CD14-positive monocyte (primary cell): ENCODE measurements at places on chromosomes 4 and X.
A peak's percentile ranks its signal among the peaks of the same experiment; 100 is the strongest.

- no peak for DNase-seq
Observed at GRCh38 chr4:165768281-165768680, 104.8 kb upstream of the TLL1 start.

GRCh38 chrX:154738011-154738738, 12.7 kb downstream of the GAB3 start:
- DNase-seq = peak; percentile 58

- no peak for DNase-seq
Observed at GRCh38 chrX:98548519-98548918, 1664.8 kb downstream of the RPA4 start.

DNA sequence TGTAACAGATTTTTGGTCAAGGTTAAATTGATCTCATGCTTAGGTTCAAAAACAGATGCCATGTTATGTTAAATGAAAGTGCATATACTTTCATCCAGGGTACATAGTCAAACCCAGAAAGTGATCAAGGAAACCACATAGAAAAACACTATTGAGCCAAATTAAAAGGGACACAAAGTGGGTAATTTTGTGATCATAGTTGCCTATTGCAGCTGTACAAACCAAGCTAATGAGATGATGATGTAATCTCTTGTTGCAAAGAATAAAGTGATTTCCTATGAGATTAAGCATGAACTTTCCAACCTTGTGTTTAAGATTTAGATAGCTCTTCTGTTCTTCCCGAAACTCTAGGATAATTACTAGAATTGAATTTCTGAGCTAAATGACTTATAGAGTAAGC, 20.2 kb upstream of the LIMCH1 start:
- DNase-seq = no peak

GRCh38 chr4:59655996-59656395, 1544.1 kb upstream of the ADGRL3 start:
- DNase-seq = no peak

GRCh38 chrX:67723580-67724351, 179.9 kb downstream of the AR start:
- no peak for DNase-seq

DNA sequence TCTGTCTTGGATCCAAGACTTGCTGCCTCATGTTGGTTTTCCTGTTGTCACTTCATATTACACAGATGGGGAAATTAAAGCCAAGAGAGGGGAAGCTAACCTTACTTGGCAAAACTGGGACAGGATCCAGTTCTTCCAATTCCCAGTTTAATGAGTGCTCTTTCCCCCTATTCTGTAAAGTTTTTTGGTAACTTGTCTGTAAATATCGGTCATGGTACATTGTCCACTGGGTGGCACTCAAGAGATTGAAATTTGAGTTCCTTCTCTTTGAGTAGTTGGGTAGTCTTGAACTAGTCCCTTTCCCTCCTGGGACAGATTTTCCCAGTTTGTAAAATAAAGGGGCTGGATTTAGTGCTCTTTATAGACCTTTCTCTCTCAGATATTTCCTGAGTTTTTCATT, 12.4 kb upstream of the EOLA2 start:
- DNase-seq = no peak

DNA sequence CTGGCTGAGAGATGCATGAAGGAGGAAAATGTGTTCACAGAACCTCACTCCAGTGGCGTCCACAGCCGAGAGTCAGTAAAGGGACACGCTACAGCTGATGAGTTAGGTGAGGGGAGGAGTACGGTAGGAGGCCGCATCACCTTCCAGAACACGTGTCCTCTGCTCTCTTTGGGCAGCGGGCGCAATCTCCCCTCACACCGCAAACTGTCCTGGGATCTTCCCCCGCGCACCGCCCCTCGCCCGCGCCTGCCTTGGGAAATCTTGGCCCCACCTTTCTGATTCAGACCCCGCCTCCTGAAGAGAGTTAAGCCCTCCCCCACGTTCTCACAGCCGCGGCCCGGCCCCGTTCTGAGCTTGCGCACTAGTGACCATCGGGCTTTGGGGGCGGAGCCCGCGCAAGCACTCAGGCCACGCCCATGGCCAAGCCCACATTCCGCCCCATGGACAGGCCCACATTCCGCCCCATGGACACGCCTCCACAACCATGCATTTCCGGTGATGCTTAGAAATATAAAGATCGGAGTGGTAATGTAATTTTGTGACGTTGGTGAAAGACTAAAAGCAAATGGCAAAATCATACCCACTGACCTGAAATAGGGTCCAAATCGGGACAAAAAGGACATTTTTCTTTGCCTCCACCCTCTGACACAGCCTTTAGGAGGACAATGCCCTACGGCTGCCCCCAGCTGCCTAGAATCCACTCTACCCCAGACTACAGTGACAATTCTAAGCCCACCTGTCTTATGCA, 13.3 kb downstream of the SMIM10 start:
- peak; percentile 83 for DNase-seq

- DNase-seq = no peak
Observed at GRCh38 chr4:112451104-112451503, 64.9 kb downstream of the NEUROG2 start.

DNA sequence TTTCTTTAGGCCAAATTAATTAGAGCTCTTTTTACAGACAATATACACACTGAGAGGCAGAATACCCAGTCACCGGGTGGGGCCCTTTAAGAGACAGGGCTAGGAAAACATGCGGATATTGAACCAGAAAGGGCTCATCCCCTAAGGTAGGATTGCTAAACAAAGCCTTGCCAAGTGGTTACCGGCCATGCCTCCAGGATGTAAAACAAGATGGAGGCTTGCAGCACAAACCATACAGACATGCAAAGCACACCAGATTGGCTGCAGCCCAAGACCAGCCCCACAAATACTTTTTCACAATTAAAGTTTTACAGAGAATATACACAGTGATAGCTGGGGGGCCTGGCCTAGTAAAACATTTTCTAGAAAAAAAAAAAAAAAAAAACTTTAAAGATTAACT, 210.0 kb downstream of the KLHL4 start:
- DNase-seq = no peak

DNA sequence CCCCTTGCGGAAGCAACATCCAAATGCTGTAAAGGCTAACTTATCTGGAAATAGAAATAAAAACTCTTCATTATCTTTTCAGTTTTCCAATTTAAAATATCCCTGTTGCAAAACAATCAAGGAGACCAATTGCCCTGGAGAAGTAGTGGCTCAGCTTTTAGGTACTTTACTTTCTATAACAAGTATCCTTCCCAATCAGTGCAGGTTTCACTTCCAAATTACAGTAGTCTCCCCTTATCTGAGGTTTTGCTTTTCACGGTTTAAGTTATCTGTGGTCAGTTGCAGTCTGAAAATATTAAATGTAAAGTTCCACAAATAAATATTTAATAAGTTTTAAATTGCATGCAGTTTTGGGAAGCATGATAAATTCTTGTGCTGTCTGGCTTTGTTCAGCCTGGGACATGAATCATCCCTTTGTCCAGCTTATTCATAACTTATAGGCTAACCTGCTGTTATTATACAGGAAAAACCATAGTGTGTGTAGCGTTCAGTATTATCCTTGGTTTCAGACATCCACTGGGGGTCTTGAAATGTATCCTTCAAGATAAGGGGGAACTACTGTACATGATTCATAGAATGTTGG, 973.1 kb upstream of the GRID2 start:
- DNase-seq = no peak

GRCh38 chr4:89939994-89940393, 45.3 kb downstream of the MMRN1 start:
- no peak for DNase-seq

- no peak for DNase-seq
Observed at GRCh38 chrX:10176121-10177003, 19.6 kb downstream of the CLCN4 start.

GRCh38 chr4:145887241-145887991, 51.2 kb downstream of the ZNF827 start:
- DNase-seq = no peak

DNA sequence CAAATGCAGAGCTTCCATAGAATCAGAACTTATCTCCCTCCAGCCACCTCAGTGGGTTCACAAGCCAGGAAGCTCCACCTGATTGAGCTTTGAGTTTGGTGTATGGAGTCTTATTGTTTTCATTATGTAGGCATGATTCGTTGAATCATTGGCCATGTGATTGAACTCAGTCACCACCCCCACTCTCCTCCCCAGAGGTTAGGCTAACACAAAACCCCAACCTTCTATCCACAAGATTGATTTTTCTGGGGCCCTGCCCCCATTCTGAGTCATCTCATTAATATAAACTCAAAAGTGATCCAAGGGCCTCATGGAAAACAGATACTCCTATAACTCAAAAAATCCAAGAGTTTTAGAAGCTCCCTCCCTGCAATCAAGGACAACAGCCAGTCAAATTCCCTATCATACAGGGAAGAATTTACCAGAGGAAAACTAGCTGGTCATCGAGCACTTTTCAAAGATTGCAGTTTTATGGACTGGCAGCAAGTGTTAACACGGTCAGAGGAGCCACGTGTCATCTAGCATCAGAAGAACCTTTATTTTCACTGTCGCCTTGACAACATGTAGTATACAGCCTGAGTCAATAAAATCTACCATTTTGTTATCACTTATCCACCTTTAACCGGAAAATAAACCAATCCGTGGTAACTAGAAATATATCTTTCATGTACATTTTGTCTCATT, 35.9 kb upstream of the GUCY1B1 start:
- no peak for DNase-seq

- no peak for DNase-seq
Observed at GRCh38 chr4:99275885-99276284, 14.9 kb downstream of the ADH1A start.

DNA sequence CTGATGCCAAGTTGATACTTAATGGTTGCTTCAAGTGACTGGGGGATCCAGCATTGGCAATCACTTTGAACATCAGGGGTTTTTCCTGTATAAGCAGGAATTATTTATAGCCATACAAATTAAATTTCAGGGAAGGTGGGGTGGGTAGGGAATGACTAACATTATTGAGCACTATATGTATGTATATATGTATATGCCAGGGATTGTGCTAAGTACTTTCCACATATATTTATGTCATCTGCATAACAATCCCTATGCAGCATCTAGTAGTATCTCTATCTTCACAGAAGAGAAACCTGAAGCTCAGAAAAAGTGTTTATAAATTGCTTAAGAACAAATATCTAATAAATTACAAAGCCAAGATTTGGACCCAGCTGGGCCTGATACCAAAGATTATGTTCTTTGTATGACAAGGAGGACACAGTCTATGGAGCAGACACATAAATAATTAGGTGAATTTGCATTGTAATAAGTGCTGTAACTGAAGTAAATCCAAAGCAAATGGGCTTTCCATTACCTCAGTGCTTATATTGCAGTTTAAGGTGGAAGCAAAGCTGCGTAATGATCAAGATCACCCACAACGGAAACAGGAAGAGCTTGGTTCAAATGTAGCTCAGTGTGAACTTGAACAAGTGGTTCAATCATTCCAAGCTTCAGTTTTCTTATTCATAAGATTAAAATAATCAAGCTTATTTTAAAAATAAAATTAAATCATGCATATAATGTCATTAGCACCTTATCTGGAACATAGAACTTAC, 18.9 kb upstream of the RASGEF1B start:
- peak; percentile 86 for DNase-seq

- peak; percentile 63 for DNase-seq
Observed at GRCh38 chr4:38034986-38035882, 75.0 kb downstream of the PTTG2 start.

- no peak for DNase-seq
Observed at GRCh38 chrX:68443155-68443868, 10.0 kb upstream of the OPHN1 start.

GRCh38 chr4:112674376-112674775, 37.4 kb downstream of the LARP7 start:
- no peak for DNase-seq

DNA sequence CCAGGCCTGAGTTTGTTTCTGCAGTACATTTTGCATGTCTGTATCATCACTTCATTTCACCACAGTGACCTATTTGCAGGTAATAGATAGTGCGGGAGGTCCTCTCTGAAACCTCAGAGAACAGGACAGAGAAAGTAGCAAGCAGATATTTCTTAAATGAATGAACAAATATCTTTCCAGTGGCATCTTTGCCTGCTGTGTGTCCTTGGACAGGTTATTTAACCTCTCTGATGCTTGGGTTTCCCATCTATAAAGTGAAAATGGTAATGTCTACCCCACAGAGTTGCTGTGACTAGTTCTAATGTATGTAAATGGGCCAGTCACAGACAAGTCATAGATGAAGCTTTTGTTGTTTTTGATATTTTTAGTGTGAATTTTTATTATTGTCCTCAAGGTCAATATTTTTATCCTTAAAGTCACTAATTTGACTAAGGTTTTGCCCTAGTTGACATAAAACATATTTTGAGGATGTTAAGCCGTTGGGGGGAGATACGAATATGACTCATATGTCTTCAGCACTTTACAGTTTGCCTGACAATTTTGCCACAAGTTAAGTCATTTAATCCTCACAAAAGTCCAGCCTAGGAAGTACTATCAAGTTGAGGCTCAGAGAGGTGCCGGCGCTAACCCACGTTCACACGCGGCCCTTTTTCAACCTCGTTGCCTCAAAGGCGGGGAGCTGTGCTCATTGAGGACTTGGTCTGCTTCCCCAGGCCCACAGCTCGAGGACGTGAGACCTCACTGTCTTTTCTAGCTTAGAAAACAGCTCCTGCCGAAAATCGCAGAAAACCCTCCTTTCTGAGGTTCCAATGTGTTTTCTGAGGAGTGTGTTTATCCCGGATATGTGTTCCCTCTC, 126.7 kb upstream of the STX18 start:
- DNase-seq = no peak

- DNase-seq = peak; percentile 31
Observed at GRCh38 chr4:3355266-3355748, 62.5 kb downstream of the RGS12 start.

DNA sequence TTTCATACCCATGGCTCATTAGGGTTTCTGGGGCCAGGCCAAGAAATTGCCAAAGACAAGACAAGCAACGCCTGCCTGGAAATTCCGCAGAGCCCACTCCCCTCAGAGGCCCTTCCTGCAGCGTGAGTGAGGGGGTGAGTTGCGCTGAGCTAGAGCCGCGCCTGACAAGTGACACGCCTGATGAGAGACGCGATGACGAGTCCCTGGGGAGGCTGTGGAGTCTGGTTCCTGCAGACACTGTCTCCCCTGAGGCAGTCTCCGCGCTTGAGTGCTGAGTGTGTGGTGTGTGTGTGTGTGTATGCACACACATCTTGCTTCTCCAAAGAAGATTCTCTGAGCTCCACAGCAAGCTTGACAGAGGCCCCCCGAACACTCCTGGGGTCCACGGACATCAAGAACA, 269.8 kb downstream of the BCOR start:
- no peak for DNase-seq

DNA sequence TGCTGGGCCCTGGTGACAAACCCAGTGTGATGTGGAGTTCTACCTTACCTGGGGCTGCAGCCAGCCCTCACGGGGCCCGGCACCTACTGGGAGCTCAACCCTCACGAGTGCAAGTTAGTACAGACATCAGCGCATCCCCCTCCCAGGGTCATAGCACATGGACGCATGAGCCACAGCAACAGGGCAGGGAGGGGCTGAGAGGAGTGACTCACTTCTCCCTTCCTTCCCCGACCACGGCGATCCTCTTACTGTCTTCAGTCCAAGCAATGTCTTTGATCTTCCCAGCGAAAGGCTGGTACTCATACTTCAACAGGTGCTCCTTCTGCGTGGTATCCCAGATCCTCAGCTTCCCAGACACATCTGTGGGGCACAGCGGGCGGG, 17.8 kb downstream of the WDR1 start:
- peak; percentile 75 for DNase-seq
